Subcutaneous preadipocyte (primary cell): ENCODE measurements at places on chromosomes 16 and 17. TPM values are rescaled to one million over a fixed set of nuclear protein-coding genes. Genes with fewer than 3 reads are reported as not detected.

The NFATC3 gene
- total RNA-seq = 17.3 and 27.2 TPM in 2 replicates

The GPR139 gene
- total RNA-seq = not detected in 2 replicates

The KRT36 gene
- not detected in 2 replicates for total RNA-seq

The PYY gene
- total RNA-seq = 0.37 TPM in 1 of 2 replicates, not detected in the other

The AANAT gene
- under 0.01 TPM in 1 of 2 replicates, not detected in the other for total RNA-seq

The SYNGR3 gene
- total RNA-seq = 0.73 and 1.4 TPM in 2 replicates

The MMP25 gene
- total RNA-seq = under 0.01 and 0.20 TPM in 2 replicates

The SLC9A5 gene
- total RNA-seq = 1.1 and 2.5 TPM in 2 replicates

The ADAP2 gene
- total RNA-seq = 0.37 and 1.4 TPM in 2 replicates

The CHP2 gene
- total RNA-seq = not detected in 2 replicates

The SYT17 gene
- total RNA-seq = 0.20 and 0.37 TPM in 2 replicates

The SCN4A gene
- under 0.01 TPM in 1 of 2 replicates, not detected in the other for total RNA-seq

The KRTAP1-5 gene
- total RNA-seq = 1.1 and 1.6 TPM in 2 replicates

The TBC1D3H gene
- not detected in 2 replicates for total RNA-seq

The CTRB2 gene
- total RNA-seq = not detected in 2 replicates

The KDM6B gene
- 3.3 and 5.1 TPM in 2 replicates for total RNA-seq

The ARSG gene
- total RNA-seq = 1.8 and 3.5 TPM in 2 replicates

The CNGB1 gene
- total RNA-seq = not detected in 2 replicates

The SPNS3 gene
- not detected in 2 replicates for total RNA-seq

The PABPN1L gene
- total RNA-seq = not detected in 2 replicates

The CDC42EP4 gene
- total RNA-seq = 40.1 and 73.7 TPM in 2 replicates

The CHST5 gene
- total RNA-seq = 0.20 and 0.73 TPM in 2 replicates

The IGSF6 gene
- not detected in 2 replicates for total RNA-seq

The TBC1D3G gene
- total RNA-seq = not detected in 2 replicates

The MYOCD gene
- total RNA-seq = not detected in 2 replicates
